ENCODE measurements at places on chromosomes 2 and 18.

- DNase-seq = no peak
Observed at GRCh38 chr2:127320067-127320466, 26.1 kb upstream of the ERCC3 start.

GRCh38 chr2:120622886-120623753 is 112.5 kb upstream of the GLI2 start:
- no peak for DNase-seq

DNA sequence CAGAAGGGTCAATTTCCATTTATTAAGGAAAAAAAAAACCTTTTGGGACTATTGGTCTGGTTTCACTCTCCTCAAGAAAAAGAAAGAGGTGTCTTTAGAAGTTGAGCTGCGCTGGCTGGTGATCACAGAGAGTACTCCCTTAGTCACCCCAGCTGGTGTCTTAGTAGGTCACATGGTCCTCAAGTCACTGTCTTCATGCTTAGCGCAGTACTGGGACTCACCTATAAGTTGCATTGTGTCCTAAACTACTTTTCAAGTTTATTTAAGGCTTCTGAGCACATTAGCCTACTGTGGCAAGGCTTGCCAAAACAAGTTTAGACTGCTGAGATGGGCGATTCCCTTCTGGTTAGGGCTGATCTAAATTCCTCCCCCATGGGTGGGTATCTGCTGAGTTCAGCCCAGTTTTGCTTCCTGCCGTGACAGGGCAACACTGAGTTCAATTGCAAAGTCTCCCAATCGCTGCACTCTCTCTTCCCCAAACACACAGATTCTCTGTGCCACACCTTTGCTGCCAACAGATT is 824.9 kb upstream of the CRIM1 start:
- no peak for DNase-seq

DNA sequence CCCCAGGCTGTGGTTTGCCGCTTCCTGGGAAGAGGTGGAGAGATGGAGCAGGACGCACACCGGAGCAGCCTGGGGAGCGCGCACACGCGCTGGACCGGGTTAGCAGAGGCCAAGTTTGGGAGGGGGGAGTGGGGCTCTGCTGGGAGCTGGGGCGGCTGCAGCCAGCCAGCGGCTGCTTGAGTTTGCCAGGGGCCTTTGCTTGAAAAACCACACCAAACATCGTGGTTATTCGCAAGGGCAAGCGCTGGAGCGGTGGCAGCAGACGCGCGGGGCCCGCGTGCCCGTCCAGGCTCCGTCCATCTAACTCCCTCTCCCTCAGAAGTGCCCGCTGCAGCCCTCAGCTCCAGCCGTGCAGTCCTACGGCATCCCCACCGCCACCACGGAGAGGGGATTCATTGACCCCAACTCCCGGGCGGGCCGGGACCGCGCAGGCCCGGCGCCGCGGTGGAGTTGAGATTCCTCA is 4.6 kb downstream of the PTGR3 start:
- DNase-seq = no peak

GRCh38 chr2:191721331-191721730 is 43.4 kb downstream of the NABP1 start:
- no peak for DNase-seq

DNA sequence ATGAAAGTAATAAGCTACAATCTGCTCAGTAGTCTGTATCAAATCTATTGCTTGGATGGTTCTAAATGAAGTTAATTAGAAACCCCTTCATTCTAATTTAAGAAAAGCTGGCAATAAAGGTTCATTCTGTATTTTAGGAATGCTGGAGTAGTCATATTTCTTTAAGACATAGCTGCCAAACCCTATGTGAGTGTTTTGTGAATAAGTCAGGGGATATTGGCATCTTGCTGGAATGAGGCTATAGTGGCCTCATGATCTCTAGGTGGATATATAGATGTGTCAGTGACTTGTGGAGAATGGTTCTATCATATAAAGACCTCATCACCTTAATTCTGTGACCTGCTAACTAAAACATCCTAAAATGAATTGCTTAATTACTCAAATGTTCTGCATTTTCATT is 196.3 kb downstream of the PDE1A start:
- DNase-seq = no peak

DNA sequence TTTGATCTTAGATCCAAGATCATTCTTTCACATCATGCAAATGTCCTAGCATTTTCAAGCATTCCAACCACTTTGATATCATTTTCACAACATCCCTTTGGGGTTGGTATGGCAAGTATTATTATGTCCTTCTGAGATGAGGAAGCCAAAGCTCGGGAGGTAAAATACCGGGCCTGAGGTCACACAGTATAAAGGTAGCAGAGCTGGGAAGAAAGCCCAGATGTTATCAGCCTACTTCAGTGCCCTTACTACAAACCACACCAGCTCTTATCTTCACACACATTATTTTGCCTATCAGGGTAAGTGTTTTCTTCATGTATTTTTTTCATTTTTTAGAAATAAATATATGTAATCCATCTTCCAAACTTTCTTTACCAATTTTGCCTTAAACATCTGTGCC is 4.2 kb upstream of the B4GALT6 start:
- no peak for DNase-seq

GRCh38 chr18:49668574-49669275 is 106.9 kb downstream of the LIPG start:
- DNase-seq = no peak

- DNase-seq = no peak
Observed at GRCh38 chr2:189411860-189412259, 29.4 kb upstream of the WDR75 start.

- DNase-seq = peak; percentile 67
Observed at GRCh38 chr2:26838121-26838906, 9.6 kb upstream of the DPYSL5 start.

- DNase-seq = peak; percentile 2
Observed at GRCh38 chr18:5106730-5107129, 90.3 kb downstream of the AKAIN1 start.

- DNase-seq = no peak
Observed at GRCh38 chr2:114219456-114219855, 223.0 kb upstream of the DPP10 start.

DNA sequence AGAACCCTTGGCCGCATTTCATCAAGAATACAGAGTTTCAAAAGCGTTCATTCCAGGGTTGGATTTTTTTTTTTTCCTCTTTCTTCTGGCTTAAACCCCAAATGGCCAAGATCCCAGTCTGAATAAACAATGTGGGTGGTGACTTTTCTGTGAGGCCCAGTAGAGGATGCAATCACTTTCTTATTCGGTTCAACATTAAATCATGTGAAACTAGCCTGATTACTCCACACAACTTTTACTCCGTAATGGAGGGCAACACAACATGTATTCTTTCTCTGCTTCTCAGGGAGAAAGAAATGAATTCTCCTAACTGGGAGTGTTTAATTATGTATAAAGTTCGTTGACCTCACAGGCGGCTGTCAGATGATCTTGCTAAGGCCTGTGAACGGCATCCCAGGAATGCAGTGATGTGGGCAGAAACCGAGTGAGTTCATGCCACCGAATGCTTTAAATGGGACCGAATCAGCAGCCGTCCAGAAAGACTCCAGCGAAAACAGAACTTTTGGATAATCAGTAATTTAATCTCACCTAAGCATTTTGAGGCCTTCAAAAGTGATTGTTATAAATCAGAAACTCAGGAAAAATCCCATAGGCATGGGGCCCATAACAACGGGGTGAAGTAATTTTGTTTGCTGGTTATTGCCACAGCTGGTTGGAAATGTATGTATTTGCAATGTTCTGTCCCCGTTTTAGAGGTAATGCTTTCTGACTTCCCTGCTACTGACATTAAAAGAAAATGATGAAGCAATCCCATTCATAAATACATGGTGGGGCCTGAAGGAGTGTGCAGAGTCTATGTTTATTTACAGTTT is 81.5 kb downstream of the BCL2 start:
- peak; percentile 92 for DNase-seq

DNA sequence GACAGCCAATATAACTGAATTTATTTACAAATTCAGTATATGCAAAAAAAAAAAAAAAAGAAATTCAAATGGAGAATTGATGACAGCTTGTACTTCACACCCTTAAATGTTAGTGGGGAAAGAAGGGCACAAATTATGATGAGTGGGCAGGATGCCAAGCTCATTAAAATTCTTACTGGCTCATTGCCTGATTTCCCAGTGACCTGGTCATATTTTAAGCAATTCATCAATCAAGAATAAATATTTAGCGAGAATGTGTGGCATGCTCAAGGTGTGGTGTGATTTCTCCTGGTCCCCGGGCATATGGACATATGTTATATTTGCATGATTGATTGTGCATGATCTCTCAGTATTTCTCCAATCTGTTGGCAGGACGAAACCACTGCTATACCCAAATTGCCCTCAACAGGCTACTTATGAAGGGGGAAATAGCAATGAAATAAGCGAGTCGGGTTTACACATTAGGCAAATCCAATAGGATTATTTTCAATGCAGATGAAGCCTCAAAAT is 883.0 kb downstream of the LRRTM4 start:
- no peak for DNase-seq

DNA sequence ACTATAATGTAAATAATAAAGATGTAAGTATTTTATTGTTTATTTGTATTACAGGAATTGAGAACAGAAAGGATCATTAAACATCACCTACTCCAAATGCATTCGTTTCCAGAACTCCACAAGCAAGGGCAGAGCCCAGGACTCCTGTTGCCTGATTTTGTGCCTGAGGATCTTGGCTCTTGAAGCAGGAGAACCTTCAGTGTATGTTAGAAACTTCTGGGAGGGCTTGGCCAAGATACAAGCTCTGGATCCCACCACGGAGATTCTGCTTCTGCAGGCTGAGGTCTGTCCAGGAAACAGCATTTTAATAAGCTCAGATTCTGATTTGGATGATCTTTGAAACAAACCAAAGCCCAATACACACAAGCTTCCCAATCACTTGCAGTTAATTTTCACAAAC is 142.4 kb upstream of the SOX11 start:
- no peak for DNase-seq

- DNase-seq = peak; percentile 11
Observed at GRCh38 chr2:230068651-230069055, at the start of gene SLC16A14. Gene SLC16A14, minus strand, starts transcription at chr2:230068924. Its CDS starts 9,572 bp downstream, at chr2:230059352.

- no peak for DNase-seq
Observed at GRCh38 chr2:134676960-134677359, 41.8 kb downstream of the TMEM163 start.

DNA sequence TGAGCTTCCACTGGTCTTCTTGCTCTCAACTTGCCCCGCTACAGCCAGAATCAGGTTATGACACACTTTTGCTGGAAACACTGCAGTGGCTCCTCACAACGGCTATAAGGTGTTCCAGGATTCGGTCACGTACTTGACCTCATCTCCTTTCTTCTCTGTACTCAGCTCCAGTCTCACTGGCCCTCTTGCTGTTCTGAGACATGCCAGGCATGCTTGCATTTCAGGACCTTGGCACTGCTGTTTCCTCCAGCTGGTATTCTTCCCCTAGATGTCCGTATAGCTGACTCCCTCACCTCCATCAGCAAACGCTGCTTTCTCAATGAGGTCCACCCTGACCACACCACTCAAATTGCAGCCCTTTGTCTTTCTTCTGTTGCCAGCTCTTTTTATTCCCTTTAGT is 31.9 kb upstream of the C1GALT1C1L start:
- no peak for DNase-seq

DNA sequence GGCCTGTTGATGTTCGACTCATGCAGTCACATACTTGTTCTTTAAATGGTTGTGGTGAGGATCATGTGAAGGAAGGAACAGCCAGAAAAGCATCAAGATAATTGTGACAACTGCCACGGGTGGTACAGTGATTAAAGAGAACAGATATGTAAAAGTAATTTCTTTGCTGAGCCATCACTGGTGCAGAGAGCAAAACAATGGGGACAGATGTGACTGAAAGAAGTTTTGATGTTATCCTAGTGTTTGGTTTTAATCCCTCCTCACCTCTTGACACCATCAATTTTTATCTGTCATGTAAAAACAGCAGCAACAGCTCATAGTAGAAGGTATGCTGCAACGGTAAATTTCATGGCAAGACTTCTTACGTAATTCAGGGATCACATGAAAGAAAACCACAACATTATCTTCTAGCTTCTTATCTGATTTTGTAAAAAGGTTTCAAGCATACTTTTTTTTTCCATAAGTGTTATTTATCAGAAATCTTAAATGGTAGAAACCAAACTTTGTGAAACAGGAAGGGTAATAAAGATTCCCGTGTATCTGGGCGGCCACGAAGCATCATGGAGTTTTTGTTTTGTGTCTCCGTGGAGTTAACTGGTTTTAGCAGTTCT is 65.2 kb downstream of the PLCL1 start:
- DNase-seq = no peak

- DNase-seq = no peak
Observed at GRCh38 chr2:211829725-211830124, 708.9 kb downstream of the ERBB4 start.

DNA sequence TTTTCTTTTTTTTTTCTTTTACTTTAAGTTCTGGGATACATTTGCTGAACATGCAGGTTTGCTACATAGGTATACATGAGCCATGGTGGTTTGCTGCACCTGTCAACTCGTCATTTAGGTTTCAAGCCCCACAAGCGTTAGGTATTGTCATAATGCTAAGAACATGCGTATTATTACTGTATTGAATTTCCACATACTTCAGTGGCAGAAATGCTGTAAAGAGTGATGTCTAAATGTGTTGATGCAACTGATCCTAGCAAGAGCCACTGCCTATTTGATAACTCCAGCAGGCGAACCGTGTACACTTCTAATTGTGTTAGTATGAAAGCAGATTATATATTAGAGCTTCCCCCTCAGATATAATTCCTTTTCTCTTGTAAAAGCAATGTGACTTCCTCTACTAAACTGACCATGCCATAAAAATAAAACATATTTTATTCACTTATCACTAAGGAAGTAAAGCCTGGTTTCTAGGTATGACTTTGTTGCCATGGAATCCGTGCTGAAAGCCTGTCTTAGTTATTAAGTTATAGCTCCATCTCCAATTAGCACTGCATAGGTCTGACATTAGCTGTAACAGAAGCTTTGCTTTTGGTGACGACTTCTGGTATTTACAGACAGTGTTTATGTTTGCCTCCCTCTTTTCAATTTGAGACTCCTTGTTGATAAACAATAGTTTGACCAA is 280.0 kb downstream of the GALR1 start:
- no peak for DNase-seq

DNA sequence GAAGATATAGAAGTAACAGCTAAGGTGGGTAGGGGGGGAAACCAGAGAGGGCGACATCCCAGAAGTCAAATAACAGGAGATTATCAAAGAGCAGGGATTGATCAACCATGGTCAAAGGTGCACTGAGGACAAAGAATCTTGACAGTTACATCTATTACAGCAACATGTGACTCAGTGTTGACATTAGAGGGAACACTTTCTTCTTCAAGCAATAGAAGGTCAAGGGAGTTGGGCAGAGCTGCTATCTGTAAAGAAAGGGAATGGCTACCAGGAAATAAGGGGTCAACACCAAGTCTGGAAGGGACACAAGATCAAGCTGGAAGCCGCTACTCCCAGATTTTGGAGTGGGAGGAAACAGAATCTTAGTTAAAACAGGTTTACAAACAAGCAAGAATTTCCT is 611.0 kb downstream of the TSN start:
- no peak for DNase-seq

- no peak for DNase-seq
Observed at GRCh38 chr2:204984518-204984917, 439.2 kb downstream of the PARD3B start.

- no peak for DNase-seq
Observed at GRCh38 chr2:69674316-69674670, 30.8 kb upstream of the AAK1 start.

- DNase-seq = no peak
Observed at GRCh38 chr2:60962528-60962927, 55.0 kb upstream of the PEX13 start.

GRCh38 chr2:51528156-51528555 is 496.2 kb upstream of the NRXN1 start:
- no peak for DNase-seq

GRCh38 chr2:81007104-81007503 is 702.6 kb upstream of the LRRTM1 start:
- peak; percentile 2 for DNase-seq

- no peak for DNase-seq
Observed at GRCh38 chr18:62862466-62862865, 147.1 kb downstream of the PHLPP1 start.

Data from ACHN (cell line).